NCI-H1092 treated with DMSO at 0.1 percent for 48 hours (cell line): ENCODE measurements at places on chromosomes 4 and X.
A peak's percentile ranks its signal among the peaks of the same experiment; 100 is the strongest.

DNA sequence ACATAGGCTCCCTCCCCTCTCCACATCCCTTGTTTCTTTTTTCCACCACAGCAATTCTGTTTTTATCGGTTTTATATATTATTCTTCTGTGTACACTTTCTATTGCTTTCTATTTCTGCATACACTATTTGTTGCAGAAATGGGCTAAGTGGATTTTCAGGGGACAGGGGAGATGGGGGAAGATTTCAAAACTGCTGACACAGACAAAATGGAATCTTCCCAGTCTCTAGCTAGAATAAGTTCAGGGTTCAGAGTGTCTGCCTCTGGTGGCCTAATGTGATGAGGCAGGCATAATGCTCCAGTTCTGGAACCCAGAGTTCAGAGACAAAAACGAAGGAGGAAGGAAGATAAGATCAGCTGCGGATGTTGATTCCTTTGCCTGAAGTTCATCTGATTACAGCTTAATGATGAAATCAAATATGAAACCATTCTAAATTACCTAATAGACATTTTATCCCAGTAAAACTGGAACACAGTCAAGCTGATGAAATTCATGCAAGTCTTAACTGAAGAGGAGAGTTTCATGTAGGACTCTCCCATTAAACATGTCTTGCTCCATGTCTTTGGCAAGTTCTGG, 447.1 kb downstream of the AFF2 start:
- DNase-seq: no peak

DNA sequence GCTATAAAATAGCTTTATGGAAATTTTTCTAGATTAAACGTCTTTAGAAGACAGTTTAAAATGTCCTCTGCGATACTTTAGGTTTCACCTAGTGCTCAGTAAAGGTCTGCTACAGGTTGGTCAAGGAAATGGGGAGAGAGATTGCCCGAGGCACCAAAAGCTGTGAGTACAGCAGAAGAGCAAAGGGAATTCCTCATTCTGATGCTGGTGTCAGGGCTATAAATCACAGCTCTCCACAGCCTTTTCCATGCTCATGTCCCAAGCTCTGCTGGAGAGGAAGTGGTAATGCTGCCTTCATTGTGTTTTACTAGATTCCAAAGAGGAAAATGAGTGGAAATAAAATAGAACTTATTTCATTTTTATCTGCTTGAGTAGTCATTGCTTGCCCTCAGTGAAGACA, 2060.4 kb downstream of the ARAP2 start:
- no peak for DNase-seq

GRCh38 chr4:77917601-77918000, 55.0 kb downstream of the MRPL1 start:
- no peak for DNase-seq

DNA sequence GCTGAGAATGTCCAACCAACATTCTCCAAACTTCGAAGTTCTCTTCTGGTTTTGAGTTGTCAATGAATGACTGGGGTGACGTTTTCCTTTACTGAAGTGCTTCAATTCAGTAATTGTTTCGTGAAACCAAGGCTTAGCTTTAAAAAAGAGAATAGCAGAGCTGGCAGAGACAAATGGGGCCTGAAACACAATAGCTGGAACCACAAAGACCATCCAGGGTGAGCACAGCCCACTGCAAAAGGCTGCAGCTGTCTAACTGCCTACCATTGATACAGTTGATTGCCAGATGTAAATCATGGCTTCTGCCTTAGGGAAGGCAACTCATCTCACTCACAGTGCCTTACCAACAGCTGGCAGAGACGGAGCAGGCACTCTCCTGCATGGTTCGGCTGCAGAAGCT, 78.7 kb upstream of the ZNF518B start:
- DNase-seq: no peak

GRCh38 chrX:43016021-43016420, 238.1 kb upstream of the PPP1R2C start:
- no peak for DNase-seq

DNA sequence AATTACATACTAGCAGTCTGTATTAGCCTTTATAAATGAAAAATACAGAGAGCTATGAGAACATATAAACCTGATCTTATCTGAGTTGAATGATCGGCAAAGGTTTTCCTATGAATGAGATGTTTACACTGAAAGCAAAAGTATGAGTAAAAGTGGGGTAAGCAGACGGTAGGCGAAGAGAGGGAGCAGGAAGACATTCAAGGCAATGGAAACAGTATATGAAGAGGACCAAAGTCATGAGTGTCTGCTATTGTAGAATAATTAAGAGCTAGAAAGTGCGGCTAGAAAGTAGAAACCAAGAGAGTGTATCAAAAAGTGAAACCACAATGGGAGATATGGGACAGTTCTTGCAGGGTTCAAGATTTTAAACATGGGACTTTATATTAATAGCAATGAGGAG, 67.0 kb upstream of the TMLHE start:
- no peak for DNase-seq

- DNase-seq: peak; percentile 10
These were observed 20.8 kb downstream of the CLCN4 start for GRCh38 chrX:10177601-10178000.

- no peak for DNase-seq
These were observed 74.4 kb downstream of the RNF150 start for GRCh38 chr4:141058591-141059512.

- DNase-seq: no peak
These were observed 138.5 kb downstream of the DCLK2 start for GRCh38 chr4:150216726-150217125.

DNA sequence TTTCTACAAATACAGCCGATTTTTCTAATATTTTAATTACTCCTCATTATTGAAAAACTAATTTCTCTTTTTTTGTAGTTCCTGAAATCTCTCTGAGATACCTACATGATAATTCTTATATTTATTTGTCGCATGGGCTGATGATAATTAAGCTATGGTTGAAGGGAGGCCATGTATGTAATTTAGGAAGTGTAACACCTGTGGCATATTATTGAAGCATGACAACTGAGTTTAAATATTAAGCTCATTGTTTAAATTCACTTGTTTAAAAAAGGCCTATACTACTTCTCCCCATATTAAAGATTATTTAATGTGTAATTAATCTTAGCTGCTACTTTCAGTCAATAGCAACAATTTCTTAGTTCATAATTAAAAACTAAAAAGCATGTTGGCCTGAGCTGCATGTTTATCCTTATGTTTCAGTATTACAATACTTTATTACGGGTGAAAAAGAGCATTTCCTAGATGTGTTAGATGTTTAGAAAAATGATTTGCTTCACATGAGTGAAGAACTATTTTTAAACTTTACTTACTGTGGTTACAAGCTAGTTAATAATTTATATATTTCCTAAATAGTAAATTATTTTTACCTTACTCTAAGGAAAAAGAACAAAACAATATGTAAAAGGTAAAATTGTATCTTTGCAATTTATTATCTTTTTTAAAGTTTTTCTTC, 122.4 kb downstream of the RAP1GDS1 start:
- DNase-seq: no peak

DNA sequence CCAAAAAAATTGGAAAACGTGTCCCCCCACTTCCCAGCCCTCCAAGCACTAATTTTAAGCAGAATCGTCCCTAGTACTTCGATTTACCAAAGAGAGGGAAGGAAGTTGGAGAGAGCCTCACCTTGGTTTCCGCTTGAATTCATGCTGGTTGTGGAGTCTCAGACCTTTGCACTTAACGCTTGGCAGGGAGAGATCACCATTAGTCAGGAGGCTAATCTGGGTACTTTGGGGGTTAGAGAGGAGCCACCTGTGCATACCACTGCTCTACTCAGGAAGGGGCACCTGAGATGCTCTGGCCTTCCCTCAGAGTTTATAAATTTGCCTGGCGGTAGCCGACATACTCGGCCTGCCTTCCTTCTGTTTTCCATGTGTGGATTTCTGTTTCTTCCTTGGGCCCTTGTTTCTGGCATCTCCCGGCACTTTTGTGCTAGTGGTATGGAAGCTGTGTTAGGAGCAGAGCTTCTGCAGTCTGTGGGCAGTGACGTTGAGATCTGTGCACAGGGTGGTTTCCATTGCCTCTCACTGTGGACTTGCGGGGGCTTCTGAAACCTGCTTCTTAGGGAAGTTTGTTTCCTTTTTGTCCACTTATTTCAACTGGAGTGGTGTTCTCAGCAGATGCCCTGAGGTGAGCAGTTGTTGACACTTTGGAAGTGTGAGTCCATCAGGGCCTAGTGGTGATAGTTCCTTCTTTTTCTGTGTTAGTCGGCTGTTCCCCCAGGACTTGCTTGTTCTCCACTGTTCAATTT, 104.2 kb downstream of the TMEM131L start:
- DNase-seq: no peak

DNA sequence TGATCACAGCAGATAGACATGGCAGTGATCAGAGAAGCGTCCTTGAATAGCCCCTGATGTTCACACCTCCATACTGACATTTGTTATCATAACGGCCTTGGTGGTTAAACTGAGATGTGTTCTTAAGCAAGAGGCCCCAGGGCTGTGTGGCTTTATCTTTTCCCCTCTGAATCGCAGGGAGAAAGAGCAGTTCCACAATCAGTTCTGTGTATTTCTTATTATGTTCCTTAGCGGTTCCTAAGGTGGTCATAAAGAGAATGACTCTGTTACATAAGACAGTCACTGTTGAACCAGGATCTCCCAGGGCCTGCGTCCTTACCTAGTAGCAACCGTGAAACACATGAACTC, 52.8 kb upstream of the CBR4 start:
- DNase-seq: no peak

DNA sequence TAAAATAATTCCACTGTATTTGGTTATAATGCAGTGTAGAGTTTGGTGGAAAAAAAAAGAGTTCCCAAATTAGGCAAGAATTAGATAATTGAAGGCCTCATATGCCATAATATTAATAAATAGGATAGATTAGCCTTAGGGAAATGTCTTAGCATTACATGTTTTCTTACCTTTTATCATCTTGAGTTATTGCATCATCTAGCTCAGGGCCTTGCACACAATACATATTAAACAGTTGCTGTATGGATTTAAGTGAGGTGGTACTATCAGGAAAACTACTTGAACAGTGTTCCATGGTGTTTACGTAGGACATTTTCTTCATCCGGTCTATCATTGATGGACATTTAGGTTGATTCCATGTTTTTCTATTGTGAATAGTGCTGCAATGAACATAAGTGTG, 419.4 kb downstream of the EPHA5 start:
- no peak for DNase-seq

GRCh38 chr4:22482250-22483127, 33.4 kb downstream of the ADGRA3 start:
- DNase-seq: no peak

DNA sequence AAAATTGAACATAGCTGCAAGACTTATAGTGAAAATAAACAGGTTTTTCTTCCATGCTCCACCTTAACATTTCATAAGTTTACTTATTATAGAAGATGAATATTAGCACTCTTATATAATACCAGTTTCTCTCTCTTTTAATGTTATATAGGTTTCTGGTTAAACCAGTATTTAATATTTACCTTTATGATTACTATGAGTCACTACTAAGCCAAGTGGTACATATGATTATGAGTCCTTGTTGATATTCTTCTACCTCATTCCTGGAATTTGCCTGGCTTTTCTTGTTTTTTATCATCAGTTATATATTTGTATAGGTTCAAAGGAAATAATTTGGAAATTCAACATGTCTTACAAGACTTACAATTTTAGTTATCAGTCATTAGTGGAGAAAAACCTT, 89.9 kb upstream of the MAOA start:
- DNase-seq: no peak

DNA sequence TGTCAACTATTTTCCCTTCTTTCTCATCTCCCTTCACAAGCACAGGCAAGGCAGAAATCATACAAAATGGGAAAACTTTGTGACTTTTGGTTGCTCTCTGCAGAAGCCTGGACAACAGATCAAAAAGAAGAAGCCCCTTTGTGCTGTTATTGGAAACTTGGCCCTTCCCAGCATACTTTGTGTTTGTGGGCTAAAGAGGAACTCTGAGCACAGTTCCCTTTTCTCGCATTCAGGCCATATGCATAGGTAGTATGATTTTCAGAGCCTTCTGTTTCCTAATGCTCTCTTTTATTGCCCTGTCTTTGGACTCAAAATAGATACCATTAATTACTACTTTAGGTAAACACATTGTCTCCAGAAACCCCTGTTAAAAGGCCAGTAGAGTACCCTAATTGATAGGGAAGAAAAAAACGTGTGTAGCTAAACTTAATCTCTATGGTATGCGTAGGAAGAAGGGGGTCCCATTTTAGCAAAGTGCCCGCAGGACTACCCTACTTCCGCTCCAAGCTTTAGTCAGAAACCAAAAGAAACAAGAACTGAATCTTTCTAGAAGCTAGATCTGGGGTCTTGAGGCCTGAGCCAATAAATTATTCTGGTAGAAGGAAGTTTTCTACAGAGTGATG, 26.6 kb downstream of the VSIG4 start:
- DNase-seq: no peak

DNA sequence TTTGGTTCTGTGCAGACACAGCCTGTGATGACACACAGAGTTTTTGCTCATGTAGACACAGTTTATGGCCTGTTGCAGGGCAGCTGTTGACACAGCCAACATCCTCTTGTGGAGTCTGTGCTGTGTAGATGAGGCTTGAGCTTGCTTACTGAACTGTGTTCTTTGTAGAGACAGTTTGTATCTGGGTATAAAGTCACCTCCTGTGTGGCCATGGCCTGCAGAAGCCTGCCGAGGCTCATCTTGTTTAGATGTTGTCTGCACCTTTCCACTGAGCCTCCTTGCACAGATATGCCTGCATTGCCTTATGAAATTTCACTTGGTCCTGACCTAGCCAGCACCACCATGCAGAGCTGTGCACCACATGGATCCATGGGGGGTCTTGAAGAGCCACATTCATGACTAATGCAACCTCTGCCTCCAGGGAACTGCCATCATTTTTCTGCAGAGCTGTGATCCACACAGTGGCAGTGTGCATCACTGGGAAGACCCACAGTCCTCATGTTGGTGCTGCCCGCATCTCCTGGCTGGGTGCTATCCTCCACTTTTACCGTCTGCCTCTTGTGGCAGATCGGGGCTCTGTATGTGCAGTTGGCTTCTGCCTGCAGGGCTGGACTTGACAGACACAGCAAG, 198.0 kb upstream of the MAMLD1 start:
- no peak for DNase-seq

DNA sequence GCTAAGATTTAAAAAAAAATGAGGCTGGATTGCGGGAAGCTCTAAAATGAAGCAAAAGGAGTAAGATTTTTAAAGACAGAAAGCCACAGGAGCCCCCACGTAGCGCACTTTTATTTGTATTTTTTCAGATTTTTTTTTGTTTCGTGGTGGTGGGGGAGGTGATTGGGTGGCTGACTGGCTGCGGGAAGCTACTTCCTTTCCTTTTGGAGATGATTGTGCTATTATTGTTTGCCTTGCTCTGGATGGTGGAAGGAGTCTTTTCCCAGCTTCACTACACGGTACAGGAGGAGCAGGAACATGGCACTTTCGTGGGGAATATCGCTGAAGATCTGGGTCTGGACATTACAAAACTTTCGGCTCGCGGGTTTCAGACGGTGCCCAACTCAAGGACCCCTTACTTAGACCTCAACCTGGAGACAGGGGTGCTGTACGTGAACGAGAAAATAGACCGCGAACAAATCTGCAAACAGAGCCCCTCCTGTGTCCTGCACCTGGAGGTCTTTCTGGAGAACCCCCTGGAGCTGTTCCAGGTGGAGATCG, 908 bp downstream of the PCDH10 start:
- no peak for DNase-seq
